ENCODE measurements at places on chromosomes 5 and 9. TPM values are rescaled to one million over a fixed set of nuclear protein-coding genes. Genes with fewer than 3 reads are reported as not detected.
A peak's percentile ranks its signal among the peaks of the same experiment; 100 is the strongest.

GRCh38 chr9:114837923-114838322 is 32.1 kb upstream of the TNFSF15 start:
- H3K27me3 ChIP-seq: no peaks in the 10 kb centered on the region
- no peaks in the 10 kb centered on the region for H3K4me1 ChIP-seq
- H3K4me3 ChIP-seq: no peak overlapping the region
- no peaks in the 10 kb centered on the region for H3K36me3 ChIP-seq
- DNase-seq: no peak

DNA sequence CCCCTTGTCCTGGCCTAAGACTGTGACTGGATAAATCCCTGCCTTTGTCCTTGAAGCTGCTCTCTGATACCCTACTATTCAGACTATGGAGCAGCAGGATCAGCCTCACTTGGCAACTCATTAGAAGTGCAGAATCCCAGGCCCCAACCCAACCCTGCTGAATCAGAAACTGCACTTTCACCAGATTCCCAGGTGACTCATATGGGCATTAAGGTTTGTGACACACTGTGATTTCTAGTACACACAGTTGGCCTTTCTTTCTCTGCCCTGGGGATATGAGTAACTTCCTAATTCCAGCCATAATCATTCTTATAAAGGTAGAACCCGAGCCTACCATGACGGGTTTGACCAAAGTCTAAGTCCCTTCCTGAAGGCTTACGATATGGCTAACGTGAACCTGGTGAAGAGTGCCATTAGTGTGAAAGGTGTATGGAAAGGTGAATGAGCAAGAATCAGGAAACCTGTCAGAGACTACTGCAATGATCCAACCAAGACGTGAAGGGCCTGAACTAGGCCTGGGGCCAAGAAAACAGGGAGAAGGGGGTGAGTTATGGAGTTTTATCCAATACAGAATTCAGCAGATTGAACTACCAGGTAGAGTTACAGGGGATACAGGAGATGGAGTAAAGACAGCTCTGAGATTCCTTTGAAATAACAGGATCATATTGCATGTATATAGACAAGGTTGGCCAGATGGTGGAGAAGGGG is 533.0 kb downstream of the BNC2 start:
- no peaks in the 10 kb centered on the region for H3K4me1 ChIP-seq
- H3K27me3 ChIP-seq: no peaks in the 10 kb centered on the region
- H3K27ac ChIP-seq: no peak overlapping the region

DNA sequence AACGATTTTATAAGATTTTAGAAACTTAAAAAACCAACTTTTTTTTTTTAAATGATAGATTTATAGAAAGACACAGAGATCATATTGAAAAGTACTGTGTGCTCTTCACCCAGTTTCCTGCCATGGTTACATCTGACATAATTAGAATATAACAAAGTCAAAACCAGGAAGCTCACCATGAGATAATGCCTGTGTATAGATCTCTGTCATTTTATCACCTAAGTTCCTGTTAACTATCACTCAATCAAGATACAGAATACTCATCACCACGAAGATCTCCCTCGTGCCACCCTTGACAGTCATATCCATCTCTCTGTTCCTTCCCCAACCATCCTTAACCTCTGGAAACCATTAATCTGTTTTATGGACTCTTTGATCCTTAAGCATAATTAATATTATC is 39.1 kb downstream of the POC5 start:
- DNase-seq: no peak
- H3K36me3 ChIP-seq: no peaks in the 10 kb centered on the region

DNA sequence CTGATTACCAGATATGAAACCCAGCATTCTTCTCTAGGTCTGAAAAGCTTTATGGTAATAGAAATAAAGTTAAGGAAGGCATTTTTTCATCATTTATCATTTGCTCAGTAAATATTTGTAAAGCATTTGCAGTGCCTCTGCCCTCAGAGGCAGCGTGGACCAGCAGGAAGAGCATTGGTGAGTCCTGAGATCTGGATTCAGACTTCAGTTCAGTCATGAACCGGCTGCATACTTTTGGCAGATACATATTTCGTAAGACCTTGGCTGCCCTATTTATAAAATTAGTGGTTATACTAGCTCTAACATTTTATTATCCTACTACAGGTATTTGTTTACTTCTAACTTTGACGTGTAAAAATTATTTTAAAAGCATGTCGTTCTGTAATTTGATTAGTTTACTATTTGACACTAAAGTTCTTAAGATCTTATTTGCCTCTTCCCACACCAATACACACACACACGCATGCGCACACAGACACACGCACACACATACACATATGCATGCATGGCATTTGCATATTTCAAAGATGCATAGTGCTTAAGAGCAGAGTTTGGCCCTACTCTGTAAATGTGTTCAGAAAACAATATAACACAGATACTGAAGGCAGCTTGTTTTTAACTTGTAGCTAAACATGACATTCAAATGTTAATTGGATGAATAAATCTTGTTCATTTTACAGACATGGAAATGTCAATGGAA is 101.9 kb downstream of the RPS23 start:
- no peak overlapping the region for H3K27ac ChIP-seq
- DNase-seq: no peak
- H3K27me3 ChIP-seq: no peaks in the 10 kb centered on the region
- H3K36me3 ChIP-seq: no peaks in the 10 kb centered on the region
- H3K4me3 ChIP-seq: no peak overlapping the region

GRCh38 chr5:118863345-118863744 is 125.0 kb downstream of the DTWD2 start:
- no peaks in the 10 kb centered on the region for H3K36me3 ChIP-seq
- no peak for DNase-seq
- no peaks in the 10 kb centered on the region for H3K27me3 ChIP-seq

DNA sequence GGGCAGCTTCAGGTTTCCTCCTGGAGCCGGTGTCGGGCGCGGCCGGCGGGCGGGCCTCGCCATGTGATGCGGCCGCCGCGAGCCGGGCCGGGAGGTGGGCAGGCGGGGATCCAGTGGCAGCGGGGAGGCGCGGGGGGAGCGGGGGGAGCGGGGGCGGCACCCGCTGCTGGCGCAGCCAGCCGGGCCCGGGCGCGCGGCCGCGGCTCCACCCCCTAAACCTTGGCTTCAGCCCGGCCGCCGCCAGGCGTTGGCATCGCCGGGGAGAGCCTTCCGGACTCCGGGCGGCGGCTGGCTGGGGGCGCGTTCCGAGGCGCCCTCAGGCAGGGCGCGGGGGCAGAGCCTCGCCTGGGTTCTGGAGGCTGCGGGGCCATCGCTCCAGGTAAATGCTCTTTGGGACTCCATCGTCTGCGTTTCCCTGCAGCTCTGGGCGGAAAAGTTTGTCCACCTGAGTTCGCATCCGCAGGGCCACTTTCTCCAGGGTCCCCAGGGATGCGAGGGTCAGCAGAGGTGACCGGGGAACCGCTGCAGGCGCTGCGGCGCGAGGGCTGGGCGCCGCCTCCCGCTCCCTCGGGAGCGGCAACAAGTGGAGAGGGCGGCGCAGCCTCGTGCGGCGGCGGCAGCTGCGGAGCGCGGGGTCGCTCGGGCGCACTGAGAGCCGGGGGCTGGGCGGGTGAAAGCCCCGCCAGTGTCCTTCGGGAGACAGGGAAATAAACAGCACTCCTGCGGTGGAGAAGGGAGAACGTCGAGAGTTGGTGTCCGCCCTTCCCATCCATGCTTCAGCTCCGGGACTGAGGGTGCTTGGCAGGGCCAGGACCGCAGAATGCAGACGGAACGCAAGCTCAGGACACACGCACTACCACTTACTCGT is at the start of gene ARHGEF28:
ARHGEF28 (plus strand) TSS at position 253 of the 868 bp plus-strand sequence. CDS start 58,656 bp downstream, outside the sequence.
- peak; percentile 73 for DNase-seq
- H3K4me1 ChIP-seq: peaks cover 16% of the 10 kb centered on the region
- peak within 1 kb of the TSS; percentile 24 for H3K4me3 ChIP-seq
- no peak within 1 kb of the TSS for H3K27ac ChIP-seq
- H3K36me3 ChIP-seq: no peaks in the 10 kb centered on the region
- peaks cover 4% of the 10 kb centered on the region for H3K27me3 ChIP-seq

DNA sequence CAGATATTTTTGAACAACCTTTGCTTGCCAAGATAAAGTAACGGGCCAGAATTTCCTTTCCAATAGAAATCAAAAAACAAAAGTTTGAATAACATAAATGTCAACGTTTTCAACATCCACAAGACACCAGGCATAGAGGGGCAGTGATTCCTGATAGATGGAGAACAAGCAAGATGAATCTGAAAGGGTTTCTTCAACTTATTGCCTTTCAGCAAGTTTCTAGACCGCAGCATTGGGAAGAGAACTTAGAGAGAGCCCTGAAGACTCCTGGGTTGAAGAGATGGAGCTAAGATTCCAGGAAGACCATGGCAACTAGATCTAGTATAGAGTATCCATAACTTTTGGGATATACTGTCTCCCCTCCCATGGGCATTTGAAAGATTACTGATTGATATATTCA is 751.4 kb upstream of the CTNND2 start:
- no peak overlapping the region for H3K4me3 ChIP-seq
- no peaks in the 10 kb centered on the region for H3K27me3 ChIP-seq
- H3K36me3 ChIP-seq: no peaks in the 10 kb centered on the region
- H3K27ac ChIP-seq: no peak overlapping the region
- DNase-seq: no peak
- no peaks in the 10 kb centered on the region for H3K4me1 ChIP-seq

GRCh38 chr5:53211799-53212198 is 102.2 kb upstream of the MOCS2 start:
- H3K4me1 ChIP-seq: no peaks in the 10 kb centered on the region
- no peak overlapping the region for H3K27ac ChIP-seq
- H3K4me3 ChIP-seq: no peak overlapping the region
- no peak for DNase-seq
- H3K27me3 ChIP-seq: no peaks in the 10 kb centered on the region
- H3K36me3 ChIP-seq: no peaks in the 10 kb centered on the region

DNA sequence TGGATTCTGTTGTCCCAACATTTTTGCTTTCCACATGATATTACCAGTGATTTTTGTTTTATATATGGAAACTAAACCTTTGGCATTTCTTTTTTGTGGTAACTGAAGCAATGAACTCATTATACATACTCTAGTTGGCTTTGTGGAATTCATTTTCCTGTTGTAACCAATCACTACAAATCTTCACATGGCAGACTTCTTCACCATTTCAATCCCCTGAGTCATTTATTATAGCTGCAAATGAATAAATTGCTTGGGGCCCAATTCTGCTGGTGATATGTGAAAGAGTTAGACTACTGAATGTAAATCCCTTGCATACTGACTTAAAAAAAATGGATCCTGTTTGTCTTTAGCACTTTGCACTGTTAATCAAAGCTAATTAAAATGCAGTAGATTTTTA is 1709.6 kb upstream of the WWC1 start:
- DNase-seq: no peak
- no peaks in the 10 kb centered on the region for H3K36me3 ChIP-seq
- H3K27ac ChIP-seq: no peak overlapping the region

DNA sequence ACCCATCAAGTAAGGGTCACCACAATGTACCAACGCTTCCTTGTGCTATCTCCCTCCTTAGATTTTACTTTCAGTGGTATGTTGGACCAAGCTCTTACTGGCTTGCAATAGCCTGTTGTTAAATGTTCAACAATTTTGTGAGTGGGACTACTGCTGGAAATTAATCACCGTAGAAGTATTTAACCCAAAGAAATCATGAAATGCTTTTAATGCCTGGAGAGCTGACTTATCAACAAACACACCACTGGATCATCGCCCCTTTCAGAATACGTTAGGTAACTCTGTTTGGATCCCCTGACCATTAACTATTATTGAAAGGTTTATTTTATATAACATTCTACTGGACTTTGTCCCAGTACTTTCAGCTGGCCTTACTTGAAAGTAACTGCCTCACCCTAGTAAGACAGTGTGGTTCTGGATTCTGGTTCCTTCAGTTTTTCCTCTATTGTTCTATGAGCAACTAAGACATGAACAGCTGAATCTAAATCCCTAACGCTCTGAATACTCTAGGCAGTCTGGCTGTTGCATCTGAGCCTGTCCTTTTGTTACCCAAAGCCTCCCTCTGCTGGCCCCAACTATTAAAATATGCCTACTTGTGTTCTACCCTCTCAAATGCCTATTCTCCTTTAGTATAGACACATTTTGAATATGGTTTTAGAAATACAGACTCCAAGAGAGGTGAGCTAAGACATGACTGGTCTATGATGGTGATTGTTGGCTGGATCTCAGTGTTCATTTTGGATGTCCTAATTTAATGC is 1203.4 kb upstream of the DMAC1 start:
- no peak for DNase-seq
- H3K27me3 ChIP-seq: no peaks in the 10 kb centered on the region
- no peak overlapping the region for H3K4me3 ChIP-seq
- no peak overlapping the region for H3K27ac ChIP-seq
- no peaks in the 10 kb centered on the region for H3K4me1 ChIP-seq

GRCh38 chr9:70030156-70030555 is 13.5 kb upstream of the MAMDC2 start:
- H3K4me1 ChIP-seq: no peaks in the 10 kb centered on the region
- H3K36me3 ChIP-seq: no peaks in the 10 kb centered on the region
- H3K27ac ChIP-seq: no peak overlapping the region
- H3K4me3 ChIP-seq: no peak overlapping the region
- H3K27me3 ChIP-seq: no peaks in the 10 kb centered on the region

DNA sequence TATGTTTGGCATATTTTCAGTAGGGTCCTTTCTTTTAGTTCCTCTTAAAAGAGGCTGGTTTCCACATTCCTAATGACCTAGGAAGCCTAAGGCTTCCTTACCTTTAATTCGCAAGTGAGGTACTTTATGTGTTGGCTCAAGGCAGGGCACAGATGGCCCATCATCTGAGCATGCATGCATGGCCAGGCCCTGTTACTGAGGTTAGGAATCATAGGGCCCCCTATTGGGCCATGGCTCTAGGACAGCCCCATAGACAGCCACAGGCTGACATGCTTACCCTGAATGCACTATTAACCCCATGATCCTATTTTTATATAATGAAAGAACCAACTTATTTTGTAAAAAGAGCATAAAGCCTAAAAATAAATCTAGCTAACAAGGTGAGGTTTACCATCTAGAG is 271.4 kb downstream of the ELAVL2 start:
- H3K36me3 ChIP-seq: no peaks in the 10 kb centered on the region
- H3K27ac ChIP-seq: no peak overlapping the region
- H3K4me3 ChIP-seq: no peak overlapping the region
- no peaks in the 10 kb centered on the region for H3K4me1 ChIP-seq
- DNase-seq: no peak
- H3K27me3 ChIP-seq: no peaks in the 10 kb centered on the region

GRCh38 chr5:53008751-53009150 is 19.6 kb downstream of the ITGA2 start:
- no peaks in the 10 kb centered on the region for H3K4me1 ChIP-seq
- DNase-seq: no peak
- no peak overlapping the region for H3K27ac ChIP-seq
- H3K36me3 ChIP-seq: peaks cover 3% of the 10 kb centered on the region
- H3K27me3 ChIP-seq: no peaks in the 10 kb centered on the region

DNA sequence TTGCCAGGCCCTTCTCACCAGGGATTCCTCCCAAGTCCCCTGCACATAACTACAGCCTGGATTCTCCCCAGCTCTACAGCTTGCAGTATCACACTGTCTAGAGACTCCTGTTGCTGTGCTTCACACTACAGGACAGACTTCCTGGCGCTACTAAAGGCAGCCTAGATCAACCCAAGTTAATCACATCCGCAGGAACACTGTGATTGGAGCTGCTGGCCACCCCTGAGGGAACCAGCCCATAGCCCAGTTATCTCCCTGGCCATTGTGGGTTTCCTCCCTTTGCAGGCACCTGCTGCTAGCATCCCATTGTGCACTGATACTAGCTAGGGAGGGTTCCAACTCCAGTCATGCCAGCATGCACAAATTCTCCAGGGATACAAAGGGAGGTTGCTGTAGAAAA is 53.5 kb downstream of the NLN start:
- no peak for DNase-seq
- H3K4me1 ChIP-seq: no peaks in the 10 kb centered on the region
- H3K4me3 ChIP-seq: no peak overlapping the region
- H3K36me3 ChIP-seq: no peaks in the 10 kb centered on the region

The KIAA0825 gene
- 0.67 TPM for polyA plus RNA-seq

The RARS1 gene
- 123 TPM for polyA plus RNA-seq

The KCNV2 gene
- polyA plus RNA-seq: not detected

The SLC25A2 gene
- polyA plus RNA-seq: not detected

The PCDHGA10 gene
- polyA plus RNA-seq: 2.2 TPM

Measured in small intestine (tissue), 16 donors.